A673 (cell line): ENCODE measurements at places on chromosomes 11 and 22.

GRCh38 chr11:8241373-8242117 is 22.1 kb downstream of the LMO1 start:
- no peak for DNase-seq

GRCh38 chr11:1220941-1221721 is 1.7 kb upstream of the MUC5B start:
- no peak for DNase-seq

GRCh38 chr11:38278457-38279141 is 1680.6 kb upstream of the RAG2 start:
- DNase-seq: no peak

DNA sequence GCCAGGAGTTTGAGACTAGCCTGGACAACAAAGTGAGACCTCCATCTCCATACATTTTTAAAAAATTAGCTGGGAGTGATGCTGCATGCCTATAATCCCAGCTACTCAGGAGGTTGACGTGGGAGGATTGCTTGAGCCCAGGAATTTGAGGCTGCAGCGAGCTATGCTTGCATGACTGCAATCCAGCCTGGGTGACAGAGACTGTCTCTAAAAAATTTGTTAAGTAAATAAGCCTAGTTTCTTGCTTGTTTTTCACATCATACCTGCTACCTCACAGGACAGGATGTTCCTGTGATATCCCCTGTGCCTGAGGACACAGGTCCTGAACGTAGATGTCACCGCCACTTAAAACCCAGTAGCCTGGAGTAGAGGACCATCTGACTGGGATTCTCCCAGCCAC is 348.6 kb downstream of the MN1 start:
- DNase-seq: no peak

- no peak for DNase-seq
Measured at GRCh38 chr22:31260474-31260856, 31.8 kb downstream of the PIK3IP1 start.

DNA sequence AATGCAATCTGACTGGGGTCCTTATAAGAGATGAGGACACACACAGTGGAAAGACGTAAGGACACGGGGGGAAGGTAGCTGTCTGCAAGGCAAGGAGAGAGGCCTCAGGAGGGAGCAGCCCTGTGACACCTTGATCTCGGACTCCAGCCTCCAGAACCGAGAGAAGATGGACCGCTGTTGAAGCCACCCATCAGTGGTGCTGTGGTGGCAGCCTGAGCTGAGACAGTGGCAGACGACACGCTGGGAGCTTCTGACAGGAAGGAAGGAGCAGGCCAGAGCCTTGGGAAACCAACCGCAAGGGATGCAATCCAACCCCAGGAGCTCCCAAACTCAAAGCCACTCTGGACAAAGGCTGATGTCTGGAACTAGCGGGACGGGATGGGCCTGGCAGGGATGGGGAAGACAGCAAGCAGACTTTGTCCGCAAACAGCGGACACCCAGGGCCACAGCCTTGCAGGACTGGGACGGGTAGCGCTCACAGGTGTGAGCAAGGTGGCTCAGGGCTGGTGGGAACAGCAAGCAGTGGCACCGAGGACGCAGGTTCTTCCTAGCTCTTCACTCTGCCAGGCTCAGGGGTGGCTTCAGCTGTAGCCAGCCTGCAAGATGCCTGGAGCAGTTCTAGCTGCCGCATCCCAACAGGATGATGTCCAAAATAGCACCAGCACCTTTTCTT is 10.9 kb downstream of the LTO1 start:
- DNase-seq: no peak

DNA sequence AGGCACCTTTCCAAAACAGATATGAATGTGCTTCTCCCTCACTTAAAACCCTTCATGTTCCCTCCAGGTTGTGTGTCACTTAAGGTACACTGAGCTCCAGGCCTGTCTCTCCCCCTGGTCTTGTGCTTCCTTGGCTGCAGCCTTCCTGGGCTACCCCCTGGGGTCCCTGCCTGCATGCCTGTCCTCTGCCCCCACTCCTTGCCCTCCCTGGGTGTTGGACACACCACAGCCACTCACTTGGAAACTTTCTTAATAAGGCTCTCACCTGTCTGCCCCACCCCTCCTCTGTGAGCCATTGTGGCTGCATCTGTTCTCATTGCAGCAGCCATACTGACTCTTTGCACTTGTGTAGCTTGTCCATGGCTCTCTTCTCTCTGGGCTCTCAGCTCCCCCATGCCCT is 60.6 kb downstream of the CABIN1 start:
- DNase-seq: no peak

DNA sequence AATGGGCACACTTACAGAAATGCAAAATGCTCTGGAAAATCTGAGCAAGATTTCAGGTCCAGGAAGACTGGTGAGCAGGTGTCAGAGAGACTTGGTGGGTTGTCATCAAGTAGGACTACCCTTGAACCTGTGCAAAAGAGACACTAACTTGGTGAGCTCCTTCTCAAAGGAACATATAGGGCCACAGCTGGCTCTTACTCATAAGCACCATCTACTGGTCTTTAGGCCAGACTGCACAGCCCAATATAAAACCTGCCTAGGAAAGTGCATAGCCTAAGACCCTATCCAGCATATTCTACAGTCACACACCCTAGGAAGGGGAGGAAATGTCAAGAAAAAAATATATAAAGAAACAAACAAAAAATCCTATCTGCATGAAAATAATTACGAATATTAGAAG is 18.2 kb upstream of the OR10W1 start:
- DNase-seq: peak; percentile 54

DNA sequence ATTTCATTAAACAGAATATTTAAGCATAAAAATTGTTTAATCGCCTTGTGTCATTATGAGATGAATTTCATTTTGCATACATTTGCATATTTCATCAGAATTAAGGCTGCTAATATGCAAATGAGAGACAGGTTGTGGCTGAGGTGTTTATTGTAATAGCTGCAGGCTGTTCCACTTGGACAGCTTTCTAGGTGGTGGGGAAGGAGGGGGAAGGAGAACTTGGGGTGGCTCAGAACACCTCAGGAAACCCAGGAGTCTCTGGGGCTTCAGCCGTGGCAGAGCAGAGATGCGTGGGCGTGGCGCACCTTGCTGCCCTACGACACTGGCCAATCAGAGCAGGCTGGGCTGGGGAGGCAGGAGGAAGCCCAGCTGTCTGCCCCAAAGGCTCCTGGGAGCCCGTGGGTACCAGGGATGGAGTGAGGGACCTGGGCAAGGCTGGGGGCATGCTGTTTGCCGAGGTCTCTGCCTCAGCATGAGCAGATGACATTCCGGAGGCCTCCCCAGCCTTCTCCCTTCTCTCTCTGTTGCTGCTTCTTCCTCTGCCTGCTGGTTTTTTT is 542.9 kb downstream of the MN1 start:
- no peak for DNase-seq

DNA sequence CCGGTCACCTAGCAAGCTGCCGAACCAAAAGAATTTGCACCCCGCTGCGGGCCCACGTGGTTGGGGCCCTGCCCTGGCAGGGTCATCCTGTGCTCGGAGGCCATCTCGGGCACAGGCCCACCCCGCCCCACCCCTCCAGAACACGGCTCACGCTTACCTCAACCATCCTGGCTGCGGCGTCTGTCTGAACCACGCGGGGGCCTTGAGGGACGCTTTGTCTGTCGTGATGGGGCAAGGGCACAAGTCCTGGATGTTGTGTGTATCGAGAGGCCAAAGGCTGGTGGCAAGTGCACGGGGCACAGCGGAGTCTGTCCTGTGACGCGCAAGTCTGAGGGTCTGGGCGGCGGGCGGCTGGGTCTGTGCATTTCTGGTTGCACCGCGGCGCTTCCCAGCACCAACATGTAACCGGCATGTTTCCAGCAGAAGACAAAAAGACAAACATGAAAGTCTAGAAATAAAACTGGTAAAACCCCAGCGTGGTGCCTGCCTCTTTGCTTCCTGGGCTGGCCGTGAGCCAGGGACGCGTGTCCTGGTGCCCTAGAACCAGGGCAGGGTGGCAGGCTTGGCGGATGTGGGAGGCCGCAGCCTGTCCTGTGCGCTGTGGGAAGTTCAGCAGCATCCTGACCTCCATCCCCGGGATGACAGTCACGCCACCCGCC is 13.2 kb downstream of the CCND1 start:
- DNase-seq: no peak

DNA sequence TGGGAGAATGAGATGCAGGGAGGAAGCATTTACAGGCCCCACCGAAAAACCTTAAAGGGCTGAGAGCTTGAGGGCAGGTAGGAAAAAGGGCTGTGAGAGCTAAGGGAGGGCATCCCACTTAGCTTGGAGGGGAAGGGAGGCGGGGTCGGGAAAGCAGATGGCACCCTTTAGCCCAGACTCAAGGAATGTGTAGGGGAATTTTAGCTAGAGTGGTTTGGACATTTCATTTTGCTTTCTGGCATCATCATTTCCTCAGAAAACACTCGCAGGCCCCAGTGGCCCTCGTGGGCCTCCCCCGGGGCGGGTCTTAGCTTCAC is 846 bp upstream of the STIM1 start:
- no peak for DNase-seq

- peak; percentile 81 for DNase-seq
Measured at GRCh38 chr11:111978028-111978771, 41.1 kb downstream of the DIXDC1 start.

DNA sequence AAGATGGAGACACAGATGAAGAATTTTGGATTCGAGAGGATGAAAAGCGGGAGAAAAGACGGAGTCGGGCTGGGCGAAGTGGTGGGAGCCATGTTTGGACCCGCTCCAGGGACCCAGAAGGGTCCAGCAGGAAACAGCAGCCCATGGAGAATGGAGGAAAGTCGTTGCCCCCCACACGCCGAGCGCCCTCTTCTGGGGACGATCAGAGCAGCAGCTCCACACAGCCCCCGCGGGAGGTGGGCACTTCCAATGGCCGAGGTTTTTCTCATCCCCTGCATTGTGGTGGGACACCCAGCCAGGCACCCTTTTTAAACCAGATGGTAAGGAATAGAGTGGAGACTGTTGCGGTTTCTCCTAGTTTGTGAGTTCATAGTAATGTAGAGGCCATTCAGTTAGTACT is 22.8 kb upstream of the SLC25A18 start:
- no peak for DNase-seq

GRCh38 chr22:39928536-39929520 is 27.9 kb downstream of the GRAP2 start:
- no peak for DNase-seq

GRCh38 chr11:19084661-19085315 is 24.3 kb upstream of the MRGPRX2 start:
- DNase-seq: no peak

GRCh38 chr22:42623301-42623751 is 8.6 kb upstream of the POLDIP3 start:
- no peak for DNase-seq

- DNase-seq: peak; percentile 5
Measured at GRCh38 chr11:57001674-57002401, 13.1 kb downstream of the OR5AK2 start.

GRCh38 chr11:83156996-83157593 is at the start of gene PCF11:
TSS of gene PCF11 (plus strand) at chr11:83157131. CDS start at chr11:83157440, 309 bp downstream.
- no peak for DNase-seq

DNA sequence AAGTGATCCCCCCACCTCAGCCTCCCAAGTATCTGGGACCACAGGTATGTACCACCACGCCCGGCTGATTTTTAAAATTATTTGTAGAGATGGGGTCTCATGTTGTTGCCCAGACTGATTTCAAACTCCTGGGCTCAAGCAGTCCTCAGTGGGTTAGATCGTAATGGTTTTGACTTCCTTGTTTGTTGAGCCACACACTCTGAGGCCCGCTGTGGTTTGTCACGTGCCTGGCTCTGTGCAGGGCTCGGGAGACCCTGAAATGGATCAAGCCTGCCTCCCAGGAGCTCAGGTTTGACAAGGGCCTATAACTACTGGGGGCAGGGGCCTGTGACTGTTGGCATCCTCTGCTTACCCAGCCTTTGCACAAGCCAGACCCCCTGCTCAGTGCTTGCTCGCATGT is 68.1 kb downstream of the MPPED1 start:
- no peak for DNase-seq

DNA sequence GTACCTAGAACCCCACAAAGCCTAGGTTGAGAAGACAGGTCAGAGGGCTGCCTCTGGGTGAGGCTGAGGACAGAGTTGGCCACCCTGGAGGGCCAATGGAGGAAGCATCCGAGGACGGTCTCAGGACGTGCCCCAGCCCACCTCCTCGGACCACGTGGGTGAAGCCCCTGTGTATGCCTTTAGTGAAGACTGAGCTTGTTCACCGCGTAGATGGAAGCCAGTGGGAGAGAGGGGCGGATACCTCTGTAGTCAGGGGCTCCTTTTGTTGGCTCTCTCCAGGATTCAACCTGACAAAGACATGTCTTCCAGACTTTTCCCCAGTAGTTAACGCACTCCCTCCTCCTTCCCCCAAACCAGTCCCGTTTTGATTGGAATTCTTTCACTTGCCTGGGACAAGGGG is 110.7 kb downstream of the ZBTB16 start:
- no peak for DNase-seq

DNA sequence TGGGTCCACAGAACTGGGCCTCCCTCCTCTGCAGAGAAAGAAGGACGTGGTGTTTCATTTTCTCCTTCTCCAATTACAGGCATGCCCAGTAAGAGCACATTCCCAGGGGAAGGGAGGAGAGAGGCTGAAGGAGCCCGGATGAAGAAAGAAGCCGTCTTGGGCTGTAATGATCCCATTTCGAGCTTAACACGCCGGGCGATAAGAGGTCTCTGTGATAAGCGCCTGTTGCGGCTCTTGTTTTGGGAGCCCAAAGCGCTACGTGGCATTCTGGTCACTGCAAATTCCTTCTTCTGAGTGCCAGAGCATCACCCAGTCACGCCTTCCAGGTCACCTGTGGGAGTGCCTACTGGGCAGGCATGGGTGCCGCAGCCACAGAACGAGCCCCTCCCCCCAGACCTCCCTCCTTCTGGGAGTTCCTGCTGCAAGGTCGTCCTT is 57.5 kb downstream of the ANO1 start:
- peak; percentile 74 for DNase-seq

GRCh38 chr22:24178502-24179440 is 2.5 kb upstream of the SUSD2 start:
- peak; percentile 56 for DNase-seq

DNA sequence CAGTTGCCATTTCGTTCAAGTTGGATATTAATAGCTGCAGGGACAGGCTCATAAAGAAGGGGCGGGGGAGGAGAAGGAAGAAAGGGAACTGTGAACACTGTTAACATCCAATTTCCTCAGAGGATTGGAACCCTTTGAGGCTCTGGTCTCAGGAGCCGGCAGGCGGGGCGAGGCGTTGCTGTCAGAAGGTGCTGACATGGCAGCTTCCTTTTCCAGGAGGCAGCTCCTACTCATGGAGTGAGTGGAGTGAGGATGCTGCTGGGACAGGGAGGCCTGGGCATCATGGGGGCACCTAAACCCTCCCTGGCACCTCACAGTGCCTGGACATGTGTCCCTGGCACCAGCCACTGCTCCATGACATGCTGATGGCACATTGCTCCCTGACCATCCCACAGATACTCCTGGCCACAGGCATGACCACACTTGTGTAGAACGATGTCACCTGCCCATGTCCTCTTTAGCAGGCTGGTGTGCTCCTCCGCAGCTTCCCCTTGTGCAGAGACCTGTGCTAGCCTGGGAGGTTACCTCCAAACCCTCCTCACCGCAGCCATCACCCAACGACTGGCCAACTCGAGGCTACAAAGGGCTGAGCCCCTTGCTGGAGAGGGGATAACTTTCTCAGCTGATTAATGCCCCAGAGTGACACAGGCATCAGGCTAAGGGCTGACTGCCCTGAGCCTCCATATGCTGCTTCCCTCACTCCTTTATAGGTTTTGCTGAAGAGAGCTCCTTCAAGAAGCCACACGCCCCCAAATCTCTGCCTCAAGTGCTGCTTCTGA is 79.6 kb upstream of the NECTIN1 start:
- DNase-seq: no peak
